ENCODE measurements at places on chromosomes 6 and 20.
A peak's percentile ranks its signal among the peaks of the same experiment; 100 is the strongest.

DNA sequence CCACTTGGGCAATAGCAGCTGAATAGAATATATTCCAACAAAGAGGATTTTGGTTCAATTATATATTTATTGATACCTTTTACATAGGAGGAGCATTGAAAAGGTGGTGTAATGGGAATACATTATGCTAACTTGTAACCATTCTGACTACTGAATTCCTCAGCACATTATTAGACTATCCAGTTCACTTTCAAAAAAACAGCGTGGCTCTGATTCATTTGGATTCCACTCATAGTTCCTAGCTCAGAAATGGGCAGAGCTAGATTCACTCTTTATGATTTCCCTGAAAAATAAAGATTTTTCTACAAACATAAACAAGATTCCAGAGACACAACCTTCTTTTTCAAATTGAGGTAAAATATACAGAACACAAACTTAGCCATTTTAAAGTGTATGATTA lies 9.2 kb upstream of the TRERF1 start:
- no peak for DNase-seq

GRCh38 chr6:127897484-127897883 lies 3.4 kb downstream of the THEMIS start:
- no peak for DNase-seq

- DNase-seq: no peak
These were observed 32.6 kb downstream of the NCOA6 start for GRCh38 chr20:34792687-34793363.

GRCh38 chr6:41672816-41673703 lies 34.8 kb downstream of the MDFI start:
- DNase-seq: no peak

GRCh38 chr20:35578469-35578868 lies 36.6 kb downstream of the ERGIC3 start:
- no peak for DNase-seq

DNA sequence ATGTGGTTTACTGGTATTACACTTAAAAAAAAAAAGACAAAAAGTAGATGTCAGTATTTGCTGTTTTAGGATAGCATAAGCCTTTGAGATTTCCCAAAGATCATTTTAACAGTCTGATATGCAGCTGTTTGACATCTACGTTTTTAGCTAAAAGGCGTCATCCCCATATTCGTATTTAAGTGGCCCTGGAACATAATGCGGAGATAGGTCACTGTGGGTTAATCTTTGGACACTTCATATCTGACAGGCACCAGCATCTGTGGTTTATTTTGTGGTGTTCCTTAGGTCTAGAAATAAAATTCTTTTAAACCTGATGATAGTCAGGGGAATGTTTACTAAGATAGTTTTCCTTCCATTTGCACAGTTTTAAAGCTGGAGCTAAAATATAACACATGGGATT lies 313.7 kb downstream of the SOX4 start:
- DNase-seq: no peak

GRCh38 chr20:46967646-46968045 lies 73.0 kb downstream of the EYA2 start:
- DNase-seq: no peak

DNA sequence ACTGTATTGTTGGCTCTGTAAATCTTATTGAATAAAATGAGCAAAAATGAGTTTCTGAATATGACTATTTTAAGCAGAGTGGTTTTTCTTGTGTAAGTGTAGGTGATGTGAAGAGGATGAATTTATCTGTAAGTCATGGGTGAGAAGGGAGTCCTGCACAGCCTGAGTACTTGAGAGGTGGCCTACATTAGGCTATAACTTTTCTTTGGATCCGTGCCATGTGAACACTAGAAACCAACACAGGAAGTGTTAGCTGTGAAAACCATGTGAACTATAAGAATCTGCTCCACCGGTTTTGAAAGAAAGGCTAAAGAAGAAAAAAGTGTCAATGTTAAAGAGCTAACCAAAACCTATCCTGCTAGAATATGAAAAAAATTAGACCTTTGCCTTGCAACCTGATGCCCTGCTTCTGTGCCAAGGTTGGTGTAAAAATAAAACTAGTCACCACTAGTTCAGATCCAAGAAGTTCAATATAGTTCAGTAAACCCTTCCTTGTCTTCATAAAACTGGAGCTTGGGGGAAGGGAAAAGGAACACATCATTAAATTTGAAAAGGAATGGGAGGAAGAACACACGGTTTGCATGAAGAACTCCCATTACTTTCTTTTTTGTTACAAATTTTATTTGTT lies 21.3 kb downstream of the PLCB1 start:
- DNase-seq: no peak

- DNase-seq: no peak
These were observed 420.6 kb downstream of the CDC5L start for GRCh38 chr6:44808148-44808547.

GRCh38 chr20:8756410-8756809 lies 312.5 kb upstream of the PLCB4 start:
- DNase-seq: peak; percentile 82

- no peak for DNase-seq
These were observed 1261.9 kb upstream of the CITED2 start for GRCh38 chr6:140636271-140636907.

GRCh38 chr20:48930035-48930434 lies 8.5 kb downstream of the ARFGEF2 start:
- DNase-seq: no peak

DNA sequence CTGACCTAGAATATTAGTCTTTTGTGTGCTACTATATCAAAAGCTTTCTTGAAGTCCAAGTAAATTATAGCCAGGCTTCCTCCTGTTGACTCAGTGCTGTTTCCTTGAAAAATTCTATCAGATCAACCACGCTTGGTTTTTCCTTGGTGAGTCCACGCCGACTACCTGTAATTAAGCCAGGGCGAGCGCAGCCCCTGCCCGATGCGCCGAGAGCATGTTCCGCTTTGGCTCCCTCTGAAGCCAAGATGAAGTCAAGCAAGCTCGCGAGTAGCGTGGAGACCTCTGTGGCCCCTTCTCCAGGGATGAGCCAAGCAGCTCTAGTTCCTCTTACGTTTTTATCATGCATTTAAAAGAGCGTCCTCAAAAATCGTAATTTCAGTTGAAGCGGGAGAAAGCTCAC lies 641.2 kb downstream of the CDH26 start:
- no peak for DNase-seq

DNA sequence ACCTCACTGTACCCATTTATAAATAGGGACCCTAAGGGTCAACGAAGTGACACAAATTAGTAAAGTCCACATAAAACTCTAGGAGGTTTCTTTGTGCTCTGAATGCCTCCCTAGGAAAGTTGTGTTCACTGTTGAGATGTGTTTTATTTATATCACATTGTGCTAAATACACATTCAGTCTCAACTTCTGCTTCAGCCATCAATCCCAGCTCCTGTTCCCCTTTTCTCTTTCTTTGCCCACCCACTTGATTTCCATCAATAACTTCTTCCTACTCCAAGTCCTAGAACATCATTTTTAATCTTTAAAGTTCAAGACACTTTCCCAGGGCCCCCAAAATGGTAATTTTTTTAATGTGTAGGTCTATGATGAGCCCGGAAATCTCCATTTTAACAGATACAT lies 208.3 kb upstream of the RAB32 start:
- no peak for DNase-seq

DNA sequence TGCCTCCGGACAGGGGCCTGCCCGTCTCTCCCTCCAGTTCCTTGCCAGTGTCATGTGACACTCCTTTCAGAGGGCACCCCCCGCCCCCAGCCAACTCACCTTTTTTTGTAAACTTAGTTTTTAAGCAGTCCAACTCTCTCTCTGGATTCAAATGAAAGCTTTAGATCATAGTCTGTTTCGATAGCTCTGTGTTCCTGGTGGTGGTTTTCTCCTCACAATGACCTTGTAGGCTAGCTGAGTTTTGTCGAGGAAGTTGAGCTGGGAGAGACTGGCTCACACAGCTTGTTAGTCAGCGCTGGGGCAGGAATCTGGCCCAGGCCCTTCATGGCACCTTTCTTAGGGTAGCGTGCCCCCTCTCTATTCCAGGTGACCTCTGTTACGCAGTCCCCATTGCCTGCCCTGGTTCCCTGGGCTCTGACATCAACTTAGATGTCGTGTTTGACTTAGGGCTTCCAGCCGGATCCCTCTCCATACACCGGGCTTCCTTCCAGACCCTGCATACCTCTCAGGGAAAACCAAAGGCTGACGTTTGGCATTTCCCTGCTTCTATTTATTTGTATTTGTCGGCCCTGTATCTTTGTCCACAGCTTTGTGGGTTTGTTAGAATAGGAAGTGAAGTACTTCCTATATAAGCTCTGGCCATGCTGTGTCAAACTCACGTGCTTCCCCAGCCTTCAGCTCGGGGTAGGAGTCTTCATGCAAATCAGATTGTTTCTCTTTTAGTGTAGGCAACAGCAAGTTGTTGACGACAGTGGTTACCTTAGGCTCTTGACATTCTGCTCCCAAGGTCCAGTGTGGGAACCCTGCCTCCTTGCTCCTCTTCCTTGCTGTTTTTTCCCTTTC lies 12.7 kb downstream of the IGF2R start:
- DNase-seq: no peak

GRCh38 chr6:38591439-38591838 lies 48.3 kb downstream of the BTBD9 start:
- no peak for DNase-seq

DNA sequence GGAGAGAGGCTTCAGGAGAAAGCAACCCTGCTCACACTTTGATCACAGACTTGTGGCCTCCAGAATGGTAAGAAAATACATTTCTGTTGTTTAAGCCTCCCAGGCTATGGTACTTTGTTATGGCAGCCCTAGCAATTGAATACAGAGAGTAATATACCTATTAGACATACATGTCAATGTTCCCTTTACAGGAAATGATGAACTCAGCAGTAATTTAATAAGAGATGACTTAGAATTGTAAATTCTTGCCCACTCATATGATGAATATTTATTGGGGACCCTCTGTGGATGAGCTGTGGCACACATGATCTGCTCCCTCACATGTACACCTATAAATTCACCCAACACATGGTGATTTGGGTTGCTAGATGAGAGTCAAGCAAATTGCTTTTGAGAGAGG lies 20.4 kb upstream of the FOXA2 start:
- DNase-seq: no peak

DNA sequence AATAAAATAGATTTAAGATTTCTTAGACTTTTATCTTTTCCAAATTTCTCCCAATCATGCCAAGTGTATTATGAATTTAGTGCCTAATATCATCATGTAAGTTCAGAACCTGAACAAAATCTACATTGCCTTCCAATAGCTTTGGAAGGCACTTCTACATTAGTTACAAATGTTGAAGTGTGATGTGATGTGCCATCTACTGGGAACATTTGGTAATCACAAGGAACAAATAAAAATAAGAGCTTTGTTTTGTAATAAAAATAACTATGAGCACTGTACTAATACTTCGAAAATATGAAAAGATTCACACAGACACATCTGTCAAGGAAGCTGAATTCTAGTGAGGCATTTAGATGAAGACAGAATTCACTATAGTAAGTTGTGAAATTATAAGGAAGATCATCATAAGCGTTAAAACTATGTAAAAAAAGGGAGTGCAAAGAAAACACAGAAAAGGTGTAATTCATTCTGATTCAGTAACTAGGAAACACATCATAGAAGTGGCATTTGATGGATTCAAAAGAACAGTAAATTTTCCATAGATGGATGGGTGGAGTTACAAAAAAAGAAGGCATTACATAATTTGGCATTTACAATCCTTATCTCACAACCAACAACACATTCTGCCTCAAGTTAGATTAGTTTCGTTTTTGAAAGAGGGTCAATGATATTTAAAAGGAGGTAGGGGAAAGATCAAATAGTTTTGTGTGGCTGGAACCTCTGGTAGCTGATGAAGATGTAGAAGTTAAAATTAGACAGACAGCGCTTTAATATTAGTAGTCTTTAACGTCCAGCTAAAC lies 161.0 kb downstream of the ASCC3 start:
- peak; percentile 3 for DNase-seq

DNA sequence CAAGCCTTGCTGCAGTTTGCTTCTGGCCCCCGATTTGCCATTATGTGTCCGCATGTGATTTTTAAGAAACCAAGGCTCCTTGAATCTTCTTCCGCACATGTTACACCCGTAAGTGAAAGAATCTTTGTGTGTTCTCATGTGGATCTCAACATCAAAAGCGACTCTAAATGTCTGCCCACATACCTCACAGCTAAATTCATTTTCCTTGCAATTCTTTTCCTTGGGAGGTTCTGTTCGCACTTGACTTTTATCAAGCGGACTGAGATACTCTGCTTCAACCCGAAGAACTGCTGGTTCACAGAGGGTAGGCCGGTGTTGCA lies 11.4 kb downstream of the ZNF217 start:
- DNase-seq: no peak

GRCh38 chr6:148840256-148840655 lies 93.4 kb downstream of the UST start:
- no peak for DNase-seq

GRCh38 chr6:1389369-1390132 lies at the start of gene FOXF2:
Gene FOXF2, plus strand, starts transcription at chr6:1389576. Its CDS starts 372 bp downstream, at chr6:1389948.
- DNase-seq: peak; percentile 54

DNA sequence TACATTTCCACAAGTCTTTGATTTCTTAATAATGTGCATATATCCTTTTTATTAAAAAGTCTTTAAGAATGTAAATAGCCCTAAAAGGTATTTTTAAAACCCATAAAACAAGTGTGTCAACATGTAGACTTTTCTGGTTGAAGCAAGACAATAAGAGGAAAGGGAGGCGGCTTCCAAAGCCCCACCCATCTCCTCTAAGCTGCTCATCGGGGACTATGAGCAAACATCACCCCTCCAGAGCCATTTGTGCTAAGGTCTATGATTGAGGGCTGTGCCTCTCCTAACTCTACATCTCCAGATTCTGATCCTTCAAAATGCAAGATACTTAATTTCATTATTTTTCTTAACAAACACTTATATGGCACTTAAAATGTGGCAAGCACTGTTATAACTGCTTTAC lies 2.5 kb upstream of the NAA20 start:
- DNase-seq: no peak

DNA sequence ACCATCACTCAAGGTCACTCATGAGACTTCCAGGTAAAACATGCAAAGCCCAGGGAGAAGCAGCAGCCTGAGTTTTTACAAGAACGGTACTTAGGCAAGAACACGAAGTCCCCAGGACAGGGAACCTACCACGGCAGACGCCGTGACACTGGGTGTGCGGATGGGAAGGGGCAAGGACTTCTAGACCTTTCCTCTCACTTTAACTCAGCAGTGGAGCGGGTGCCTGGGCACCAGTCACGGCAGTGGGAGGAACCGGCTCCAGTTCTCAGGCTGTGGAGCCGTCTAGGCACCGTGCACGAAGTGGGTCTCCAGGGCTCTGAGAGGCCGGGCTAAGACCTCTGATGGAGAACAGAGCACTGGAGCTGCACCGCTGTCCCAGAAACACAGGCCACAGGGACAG lies 2.5 kb downstream of the ZBTB46 start:
- no peak for DNase-seq
